ENCODE measurements at places on chromosomes 3 and 15. TPM values are rescaled to one million over a fixed set of nuclear protein-coding genes. Genes with fewer than 3 reads are reported as not detected.

DNA sequence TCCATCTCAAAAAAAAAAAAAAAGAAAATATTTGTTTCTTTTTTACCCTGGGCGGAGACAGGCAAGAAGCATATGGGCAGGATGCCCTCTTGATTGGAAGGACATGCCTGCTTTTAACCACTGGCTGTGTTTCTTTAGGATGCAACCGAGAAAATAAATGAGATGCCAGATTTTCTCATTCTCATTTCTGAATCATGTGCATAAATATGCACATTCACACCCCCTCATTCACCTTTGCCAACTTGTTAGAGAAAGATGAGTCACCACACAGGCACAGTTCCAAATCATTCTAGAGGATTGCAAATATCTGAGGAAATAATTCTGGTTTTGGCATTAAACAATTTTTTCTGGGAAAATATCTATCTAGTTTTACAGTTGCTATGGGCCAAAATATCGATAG, 3.3 kb downstream of the LIPH start:
- DNase-seq, result no peak
- H3K36me3 ChIP-seq, result no peaks in the 10 kb centered on the region
- peak overlapping the region; percentile 88 for H3K27ac ChIP-seq
- H3K27me3 ChIP-seq, result no peaks in the 10 kb centered on the region
- peaks cover 54% of the 10 kb centered on the region for H3K4me1 ChIP-seq

DNA sequence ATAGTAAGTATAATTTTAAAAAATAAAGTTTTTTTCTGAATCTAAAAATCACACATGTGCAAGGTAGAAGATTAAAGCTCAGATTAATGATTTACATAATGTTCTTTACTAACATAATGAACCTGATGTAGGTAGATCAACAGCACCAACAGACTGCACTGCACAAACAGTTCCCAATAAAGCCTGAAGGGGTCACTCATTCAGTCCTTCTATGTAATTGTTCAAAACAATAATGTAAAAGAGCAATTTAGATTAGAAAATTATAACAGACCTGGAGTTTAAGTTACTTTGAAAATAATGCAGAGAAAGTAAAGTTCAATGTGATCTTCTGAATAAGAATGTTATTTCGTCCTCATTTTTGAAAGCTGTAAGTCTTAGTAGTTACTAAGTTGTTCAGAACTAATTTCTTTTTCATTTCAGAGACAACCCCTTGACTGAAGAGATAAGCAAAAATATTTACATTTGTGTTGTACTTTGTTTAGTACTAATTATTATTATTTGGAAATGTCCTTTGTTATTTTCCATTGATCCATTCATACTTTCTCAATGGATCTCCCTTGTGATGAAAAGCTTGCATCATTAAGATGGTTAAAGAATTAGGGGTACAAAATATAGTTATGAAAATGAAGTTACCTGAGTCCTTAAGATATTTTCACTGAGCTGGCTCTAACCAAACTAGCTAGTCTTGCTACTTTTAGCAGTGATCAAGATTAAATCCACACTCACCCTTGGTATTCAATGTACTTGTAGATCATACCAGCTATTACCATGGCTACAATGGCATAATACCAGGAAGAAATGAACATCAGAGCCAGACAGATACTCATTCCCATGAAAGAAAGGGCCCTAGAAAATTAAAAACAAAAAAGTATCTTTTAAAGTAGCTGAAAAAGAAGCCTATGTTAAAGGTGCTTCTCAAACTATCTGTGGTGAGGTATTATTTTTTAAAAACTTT, 16.8 kb downstream of the EMC4 start:
- H3K4me1 ChIP-seq, result no peaks in the 10 kb centered on the region
- H3K27ac ChIP-seq, result no peak overlapping the region
- 0 out of 2 replicates have a peak, but pooled peaks cover 2% of the 10 kb centered on the region for H3K36me3 ChIP-seq
- H3K27me3 ChIP-seq, result no peaks in the 10 kb centered on the region
- no peak for DNase-seq
- no peak overlapping the region for H3K4me3 ChIP-seq

- no peaks in the 10 kb centered on the region for H3K27me3 ChIP-seq
- no peaks in the 10 kb centered on the region for H3K4me1 ChIP-seq
Measured at GRCh38 chr3:12956316-12956660, 114.9 kb upstream of the RPL32 start.

DNA sequence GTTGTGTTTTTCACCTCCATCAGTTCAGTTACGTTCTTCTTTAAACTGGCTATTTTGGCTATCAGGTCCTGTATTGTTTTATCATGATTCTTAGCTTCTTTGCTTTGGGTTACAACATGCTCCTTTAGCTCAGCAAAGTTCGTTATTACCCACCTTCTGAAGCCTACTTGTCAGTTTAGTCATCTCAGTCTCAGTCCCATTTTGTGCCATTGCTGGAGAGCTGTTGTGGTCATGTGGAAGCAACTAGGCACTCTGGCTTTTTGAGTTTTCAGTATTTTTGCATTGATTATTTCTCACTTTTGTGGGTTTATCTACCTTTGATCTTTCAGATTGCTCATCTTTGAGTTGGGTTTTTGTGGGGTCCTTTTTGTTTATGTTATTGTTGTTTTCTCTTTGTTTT, 151.3 kb downstream of the CFAP20DC start:
- no peaks in the 10 kb centered on the region for H3K36me3 ChIP-seq
- no peaks in the 10 kb centered on the region for H3K4me1 ChIP-seq
- H3K27ac ChIP-seq, result no peak overlapping the region

DNA sequence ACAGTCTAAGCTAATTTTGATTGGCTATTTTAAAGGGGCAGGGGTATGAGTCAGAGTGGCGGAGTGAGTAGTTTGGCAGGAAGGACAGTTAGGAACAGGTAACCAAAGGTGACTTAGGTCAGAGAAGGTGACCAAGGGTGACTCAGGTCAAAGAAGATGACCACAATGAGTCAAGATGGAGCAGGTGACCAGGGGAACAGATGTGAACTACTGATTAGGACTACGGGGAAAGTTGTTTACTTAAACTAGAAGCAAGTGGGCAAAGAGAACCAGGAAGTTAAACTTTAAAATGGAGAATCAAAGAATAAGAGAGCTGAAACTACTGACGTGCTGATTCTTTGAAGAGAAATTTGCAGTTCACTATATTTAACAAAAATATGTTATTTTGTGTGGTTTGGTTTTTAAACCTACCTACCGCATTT, 14.1 kb upstream of the CA12 start:
- H3K27me3 ChIP-seq, result no peaks in the 10 kb centered on the region
- H3K4me3 ChIP-seq, result no peak overlapping the region
- no peaks in the 10 kb centered on the region for H3K4me1 ChIP-seq
- no peak overlapping the region for H3K27ac ChIP-seq

- no peaks in the 10 kb centered on the region for H3K4me1 ChIP-seq
- no peak overlapping the region for H3K4me3 ChIP-seq
- H3K36me3 ChIP-seq, result no peaks in the 10 kb centered on the region
- no peak for DNase-seq
Measured at GRCh38 chr3:4065085-4065484, 238.1 kb upstream of the SETMAR start.

DNA sequence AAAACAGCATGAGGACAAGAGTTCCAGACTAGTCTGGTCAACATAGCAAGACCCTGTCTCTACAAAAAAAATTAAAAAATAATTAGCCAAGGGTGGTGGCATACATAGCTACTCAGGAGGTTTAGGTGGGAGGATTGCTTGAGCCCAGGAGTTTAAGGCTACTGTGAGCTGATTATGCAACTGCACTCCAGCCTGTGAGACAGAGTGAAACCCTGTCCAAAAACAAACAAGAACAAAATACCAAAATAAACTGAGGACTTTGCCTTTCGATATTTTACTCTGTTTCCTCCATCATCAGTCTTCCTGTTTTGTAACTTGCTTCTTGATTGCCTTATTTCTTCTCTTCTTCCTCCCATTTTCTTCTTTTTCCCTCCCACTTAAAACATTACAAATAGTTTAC, 504.4 kb downstream of the ROBO1 start:
- no peak overlapping the region for H3K4me3 ChIP-seq
- no peak for DNase-seq
- H3K27me3 ChIP-seq, result no peaks in the 10 kb centered on the region
- H3K36me3 ChIP-seq, result no peaks in the 10 kb centered on the region
- H3K4me1 ChIP-seq, result no peaks in the 10 kb centered on the region

DNA sequence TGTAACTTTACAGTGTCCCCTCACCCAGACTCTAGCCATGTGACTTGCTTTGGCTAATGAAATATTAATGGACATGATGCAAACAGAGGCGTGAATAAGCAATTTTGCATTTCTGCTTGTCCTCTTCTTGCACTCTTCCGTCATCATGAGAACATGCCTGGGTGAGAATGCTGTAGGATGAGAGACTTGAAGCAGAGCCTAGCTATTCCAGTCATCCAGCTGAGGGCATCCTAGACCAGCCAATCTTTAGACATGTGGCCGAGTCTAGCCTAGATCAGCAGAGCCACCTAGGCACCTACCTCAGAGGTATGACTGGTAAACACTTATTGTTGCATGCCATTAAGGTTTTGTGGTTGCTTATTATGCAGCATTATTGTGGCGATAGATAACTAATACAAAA, 450.5 kb upstream of the AZI2 start:
- no peak overlapping the region for H3K27ac ChIP-seq
- H3K36me3 ChIP-seq, result no peaks in the 10 kb centered on the region
- no peaks in the 10 kb centered on the region for H3K27me3 ChIP-seq
- no peak overlapping the region for H3K4me3 ChIP-seq
- no peak for DNase-seq

- no peaks in the 10 kb centered on the region for H3K4me1 ChIP-seq
- no peak overlapping the region for H3K4me3 ChIP-seq
- H3K27ac ChIP-seq, result no peak overlapping the region
- peak; percentile 12 for DNase-seq
Measured at GRCh38 chr3:34106879-34107278, 308.4 kb downstream of the PDCD6IP start.

DNA sequence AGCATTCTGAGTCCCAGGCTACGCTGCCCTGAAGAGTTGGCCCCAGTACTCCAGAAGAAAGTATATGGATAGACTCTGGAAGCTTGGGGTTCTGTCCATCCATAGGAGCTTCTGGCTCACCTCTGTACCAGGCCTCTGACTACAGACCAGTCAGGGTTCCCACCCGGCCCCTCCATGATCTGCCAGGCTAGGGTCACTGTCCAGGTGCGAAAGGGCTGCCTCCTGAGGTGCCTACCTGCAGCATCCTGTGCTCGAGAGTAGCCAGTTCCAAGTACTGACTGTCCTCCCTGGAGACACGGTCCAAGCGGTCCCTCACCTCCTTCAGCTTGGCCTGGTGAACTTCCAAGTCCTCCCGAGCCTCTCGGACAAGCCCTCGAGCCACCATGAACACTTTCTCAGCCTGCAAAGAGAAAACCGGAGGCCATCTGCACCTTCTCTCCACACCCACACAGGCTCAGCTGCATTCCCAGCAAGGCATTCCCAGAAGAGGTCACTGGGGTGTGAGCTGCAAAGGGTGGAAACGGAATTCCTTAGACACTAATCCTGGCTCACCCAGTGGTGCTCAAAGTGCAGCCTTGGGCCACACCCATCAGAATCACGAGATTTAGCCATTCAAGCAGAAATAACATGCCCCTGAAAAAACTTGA, 3.7 kb upstream of the PLXNB1 start:
- no peak overlapping the region for H3K27ac ChIP-seq
- H3K36me3 ChIP-seq, result no peaks in the 10 kb centered on the region
- no peaks in the 10 kb centered on the region for H3K4me1 ChIP-seq
- no peak for DNase-seq

DNA sequence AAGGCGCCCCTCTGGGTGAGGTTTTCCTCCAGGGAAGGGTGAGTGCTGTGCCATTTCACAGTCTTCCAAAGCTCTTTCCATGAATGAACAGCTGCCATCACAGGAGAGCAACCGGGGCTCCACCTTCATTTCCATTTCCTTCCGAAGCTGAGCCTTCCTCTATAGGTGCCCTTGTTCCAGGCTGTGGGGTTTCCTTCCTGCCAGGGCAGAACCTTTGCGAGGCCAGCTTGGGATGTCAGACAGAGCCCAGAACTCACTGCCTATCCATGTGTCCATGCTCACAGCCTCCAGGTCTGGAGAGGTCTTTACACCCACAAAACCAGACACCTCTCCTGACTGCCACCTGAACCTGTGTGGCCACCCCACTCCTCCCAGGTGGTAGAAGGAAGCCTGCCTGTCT, 49.2 kb downstream of the SLCO2A1 start:
- no peak for DNase-seq
- H3K36me3 ChIP-seq, result no peaks in the 10 kb centered on the region
- no peak overlapping the region for H3K4me3 ChIP-seq
- H3K4me1 ChIP-seq, result no peaks in the 10 kb centered on the region

DNA sequence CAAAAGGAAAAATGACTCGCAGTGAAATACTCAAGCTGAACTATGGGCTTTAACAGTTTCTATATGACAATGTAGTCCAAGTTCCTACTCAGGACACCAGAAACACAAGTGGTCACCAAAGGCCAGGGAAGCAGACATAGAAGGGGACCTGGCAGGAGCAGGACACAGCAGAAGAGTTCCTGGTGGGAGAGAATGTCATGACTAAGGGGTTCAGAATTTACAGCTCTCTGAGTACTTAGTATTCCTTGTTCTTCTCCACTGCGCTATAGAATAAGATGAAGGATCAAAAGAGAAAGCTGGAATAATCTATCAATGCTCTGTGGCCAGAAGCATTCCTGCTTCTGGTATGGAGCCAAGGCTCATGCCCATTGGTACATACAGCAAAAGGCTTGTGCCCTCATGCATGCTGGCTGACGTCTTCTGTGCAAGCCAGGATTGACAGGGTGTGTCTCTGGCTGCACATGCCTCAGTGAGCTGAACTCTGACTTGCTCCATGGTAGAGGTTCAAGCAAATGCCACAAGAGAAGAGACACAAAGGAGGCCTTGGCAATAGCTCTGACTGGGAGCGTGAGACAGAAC, 128.7 kb upstream of the SLC2A2 start:
- DNase-seq, result no peak
- no peak overlapping the region for H3K27ac ChIP-seq
- no peaks in the 10 kb centered on the region for H3K27me3 ChIP-seq
- no peaks in the 10 kb centered on the region for H3K4me1 ChIP-seq

DNA sequence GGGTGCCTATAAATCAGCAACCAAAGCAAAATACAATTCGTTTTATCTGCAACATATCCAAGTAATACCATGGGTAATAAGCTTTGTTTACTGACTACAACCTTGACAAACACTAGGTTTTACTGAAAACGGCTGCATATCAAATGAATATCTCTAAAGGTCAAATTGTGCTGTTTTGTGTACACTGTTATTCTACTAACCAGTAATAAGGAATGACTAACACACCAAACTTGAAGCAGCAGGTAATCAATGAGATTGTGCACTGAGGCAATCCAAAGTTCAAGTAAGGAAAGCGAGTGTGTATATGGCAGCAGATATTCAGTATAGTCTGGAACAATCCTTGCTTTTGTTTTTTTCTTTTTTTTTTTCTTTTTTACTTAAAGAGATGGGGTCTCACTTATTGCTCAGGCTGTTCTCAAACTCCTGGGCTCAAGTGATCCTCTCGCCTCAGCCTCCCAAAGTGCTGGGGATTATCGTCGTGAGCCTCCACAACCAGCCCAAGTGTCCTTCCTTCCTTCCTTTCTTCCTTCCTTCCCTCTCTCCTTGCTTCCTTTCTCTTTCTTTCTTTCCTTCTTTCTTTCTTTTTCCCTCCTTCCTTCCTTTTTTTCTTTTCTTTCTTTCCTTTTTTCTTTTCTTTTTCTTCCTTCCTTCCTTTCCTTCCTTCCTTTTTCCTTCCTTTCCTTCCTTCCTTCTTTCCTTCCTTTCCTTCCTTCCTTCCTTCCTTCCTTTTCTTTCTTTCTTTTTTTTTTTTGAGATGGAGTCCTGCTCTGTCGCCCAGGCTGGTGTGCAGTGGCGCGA, 34.9 kb downstream of the AP3S2 start:
- DNase-seq, result no peak
- H3K27ac ChIP-seq, result no peak overlapping the region
- no peak overlapping the region for H3K4me3 ChIP-seq
- no peaks in the 10 kb centered on the region for H3K4me1 ChIP-seq
- no peaks in the 10 kb centered on the region for H3K27me3 ChIP-seq

Gene GRAMD1C
- total RNA-seq, result 3.9 TPM

Gene LRRC3B
- not detected for total RNA-seq

Gene TICRR
- total RNA-seq, result 20.5 TPM

Gene INSYN1
- total RNA-seq, result 2.6 TPM

Gene SLC12A6
- total RNA-seq, result 19.5 TPM
